ENCODE measurements at places on chromosomes 11 and 22.
A peak's percentile ranks its signal among the peaks of the same experiment; 100 is the strongest.

GRCh38 chr22:48981371-48982061, 846.2 kb downstream of the BRD1 start:
- no peak for DNase-seq

DNA sequence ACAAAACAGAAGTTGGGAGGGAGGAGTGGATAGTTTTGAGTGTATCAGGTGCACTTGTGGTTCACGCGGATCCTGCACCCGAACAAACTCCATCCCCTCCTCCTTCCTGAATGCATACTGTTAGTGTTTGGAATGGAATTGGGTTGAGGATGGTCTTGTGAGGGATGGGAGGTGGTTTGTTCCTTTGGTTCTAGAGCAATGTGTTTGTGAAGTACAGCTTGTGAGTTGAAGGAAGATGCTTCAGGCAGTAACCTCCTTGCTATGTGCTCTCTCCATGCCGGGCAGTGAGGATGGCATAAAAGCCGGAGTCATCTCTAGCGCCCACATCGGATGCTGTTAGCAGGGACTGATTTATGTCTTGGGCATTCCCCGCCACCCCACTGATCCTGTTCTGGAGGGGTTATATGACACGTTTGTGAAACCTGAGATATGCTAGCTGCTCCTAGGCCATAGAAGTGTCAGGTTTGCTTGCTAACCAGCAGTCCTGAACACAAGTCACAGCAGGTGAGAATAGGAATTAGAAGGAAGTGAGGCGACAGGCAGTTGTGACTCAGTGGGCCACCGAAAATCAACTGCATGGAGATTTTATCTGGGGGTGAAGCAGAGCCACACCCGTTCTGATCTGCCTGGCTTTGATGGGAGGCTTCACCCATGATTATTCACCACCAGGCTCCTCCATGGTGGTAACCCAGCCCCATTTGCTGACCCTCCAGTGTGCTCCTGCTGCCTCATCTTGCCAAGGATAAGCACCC, 2.2 kb downstream of the BCR start:
- DNase-seq = peak; percentile 20

DNA sequence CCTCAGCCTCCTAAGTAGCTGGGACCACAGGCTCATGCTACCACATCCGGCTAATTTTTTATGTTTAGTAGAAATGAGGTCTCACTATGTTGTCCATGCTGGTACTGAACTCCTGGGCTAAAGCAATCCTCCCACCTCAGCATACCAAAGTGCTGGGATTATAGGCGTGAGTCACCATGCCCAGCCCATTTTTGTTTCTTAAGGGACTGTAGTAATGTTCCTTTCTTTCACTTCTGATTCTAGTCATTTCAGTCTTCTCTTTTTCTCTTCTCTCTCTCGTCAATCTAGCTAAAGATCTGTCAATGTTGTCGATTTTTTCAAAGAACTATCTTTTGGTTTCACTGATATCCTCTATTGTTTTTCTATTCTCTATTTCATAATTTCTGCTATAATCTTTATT, 111.0 kb upstream of the APOA1 start:
- no peak for DNase-seq

DNA sequence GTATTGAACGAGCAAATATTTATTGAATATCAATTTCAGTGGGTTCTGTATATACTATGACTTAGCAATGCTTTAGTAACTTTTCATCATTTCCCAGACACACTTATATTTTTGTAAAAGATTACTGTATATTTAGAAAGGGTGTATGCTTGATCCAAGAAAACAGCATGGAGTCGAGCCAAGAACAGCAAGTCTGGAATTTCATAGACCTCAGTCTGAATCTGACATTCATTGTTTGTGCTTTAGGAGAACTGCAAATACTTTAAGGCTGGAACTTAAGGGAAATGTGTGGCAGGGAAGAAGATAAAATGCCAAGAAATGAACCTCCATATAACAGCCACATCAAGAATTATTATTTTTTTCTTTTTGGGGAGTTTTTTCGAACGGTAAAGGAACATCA, 1156.8 kb downstream of the LRRC4C start:
- no peak for DNase-seq

DNA sequence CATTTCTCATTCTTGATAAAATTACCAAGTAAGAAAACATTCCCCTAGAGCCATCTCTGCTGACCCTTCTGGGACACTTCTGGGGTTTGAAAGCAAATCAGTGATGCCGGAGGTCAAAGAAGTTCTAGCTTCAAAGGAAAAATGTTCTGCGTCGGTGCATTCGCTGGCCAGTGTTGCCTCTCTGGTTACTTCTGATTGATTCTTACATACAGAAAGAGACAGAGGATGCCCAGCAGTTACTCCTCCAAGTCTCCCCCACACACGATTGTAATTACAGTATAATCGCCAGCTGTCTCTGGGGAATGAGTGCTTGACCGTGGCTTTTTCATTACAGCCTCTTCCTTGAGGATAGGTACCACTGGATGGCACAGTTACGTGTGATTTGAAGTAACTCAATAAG, 150.9 kb downstream of the SNX19 start:
- no peak for DNase-seq

DNA sequence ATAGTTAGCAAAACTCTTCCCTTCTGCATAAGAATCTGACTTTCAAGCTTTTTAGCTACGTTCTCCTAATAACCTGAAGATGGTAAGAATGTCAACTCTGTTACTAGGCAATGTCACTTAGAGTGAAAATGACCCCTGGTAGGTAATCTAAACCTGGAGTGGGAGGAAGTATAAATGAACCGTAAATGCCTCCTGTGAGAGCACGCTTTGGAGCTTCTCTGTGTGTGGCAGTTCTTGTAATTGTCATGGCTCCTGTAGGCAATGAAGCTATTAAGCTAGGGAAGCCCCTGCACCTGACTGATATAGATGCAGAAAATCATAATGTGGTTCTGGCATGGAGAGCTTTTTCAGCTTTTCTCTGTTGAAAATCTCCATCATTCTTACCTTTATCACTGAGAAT, 29.4 kb downstream of the CALCA start:
- no peak for DNase-seq

GRCh38 chr22:26801449-26801848, 144.1 kb downstream of the MIAT start:
- DNase-seq = no peak

DNA sequence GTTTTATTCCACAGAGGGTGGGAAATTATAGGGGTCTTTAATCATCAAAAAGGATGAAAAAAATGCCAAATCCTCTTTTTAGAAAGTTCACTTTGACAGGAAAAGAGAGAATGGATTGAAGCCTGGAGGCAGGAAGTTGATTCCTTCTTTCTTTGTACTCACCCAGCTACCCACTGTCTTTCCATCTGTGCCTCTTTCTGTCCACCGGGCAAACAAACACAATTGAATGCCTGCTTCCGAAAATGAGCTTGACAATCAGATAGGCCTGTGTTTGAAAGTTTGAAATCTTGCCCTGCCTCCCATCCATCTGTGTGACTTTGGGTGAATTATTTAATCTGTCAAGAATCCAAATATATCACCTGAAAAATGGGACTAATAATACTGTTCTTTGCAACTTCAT, 81.1 kb downstream of the SCN3B start:
- no peak for DNase-seq

DNA sequence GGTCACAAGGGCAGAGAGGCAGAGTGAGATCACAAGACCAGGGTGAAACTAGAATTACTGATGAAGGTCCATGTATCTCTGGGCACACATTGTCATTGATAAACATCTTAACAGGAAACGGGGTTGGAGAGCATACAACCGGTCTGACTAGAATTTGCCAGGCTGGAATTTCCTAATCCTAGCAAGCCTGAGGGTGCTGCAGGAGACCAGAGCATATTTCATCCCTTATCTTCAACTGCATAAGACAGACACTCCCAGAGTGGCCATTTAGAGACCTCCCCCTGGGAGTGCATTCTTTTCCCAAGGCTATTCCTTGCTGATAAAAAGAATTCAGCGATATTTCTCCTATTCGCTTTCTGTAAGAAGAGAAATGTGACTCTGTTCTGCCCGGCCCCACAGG, 84.6 kb upstream of the IZUMO1R start:
- DNase-seq = no peak

DNA sequence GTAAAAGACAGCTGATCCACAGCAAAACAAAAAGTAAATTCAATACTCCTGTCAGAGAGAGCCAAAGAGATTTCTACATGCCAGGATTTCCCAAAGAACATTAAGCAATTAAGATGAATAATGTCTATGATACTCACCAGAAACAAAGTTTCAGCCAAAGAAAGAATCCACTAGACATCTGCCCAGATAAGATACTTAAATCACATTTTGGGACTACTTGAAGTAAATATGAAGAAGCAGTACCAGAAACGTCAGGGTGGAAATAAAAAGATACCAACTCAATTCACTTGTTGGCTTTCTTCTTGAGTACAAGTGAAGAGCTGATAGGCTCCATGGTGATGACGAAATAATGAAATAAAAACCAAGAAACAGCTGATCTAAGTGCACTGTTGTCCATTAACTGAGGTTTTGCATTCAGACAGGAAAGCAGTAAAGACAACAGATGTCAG, 31.6 kb upstream of the ARHGAP32 start:
- DNase-seq = no peak

DNA sequence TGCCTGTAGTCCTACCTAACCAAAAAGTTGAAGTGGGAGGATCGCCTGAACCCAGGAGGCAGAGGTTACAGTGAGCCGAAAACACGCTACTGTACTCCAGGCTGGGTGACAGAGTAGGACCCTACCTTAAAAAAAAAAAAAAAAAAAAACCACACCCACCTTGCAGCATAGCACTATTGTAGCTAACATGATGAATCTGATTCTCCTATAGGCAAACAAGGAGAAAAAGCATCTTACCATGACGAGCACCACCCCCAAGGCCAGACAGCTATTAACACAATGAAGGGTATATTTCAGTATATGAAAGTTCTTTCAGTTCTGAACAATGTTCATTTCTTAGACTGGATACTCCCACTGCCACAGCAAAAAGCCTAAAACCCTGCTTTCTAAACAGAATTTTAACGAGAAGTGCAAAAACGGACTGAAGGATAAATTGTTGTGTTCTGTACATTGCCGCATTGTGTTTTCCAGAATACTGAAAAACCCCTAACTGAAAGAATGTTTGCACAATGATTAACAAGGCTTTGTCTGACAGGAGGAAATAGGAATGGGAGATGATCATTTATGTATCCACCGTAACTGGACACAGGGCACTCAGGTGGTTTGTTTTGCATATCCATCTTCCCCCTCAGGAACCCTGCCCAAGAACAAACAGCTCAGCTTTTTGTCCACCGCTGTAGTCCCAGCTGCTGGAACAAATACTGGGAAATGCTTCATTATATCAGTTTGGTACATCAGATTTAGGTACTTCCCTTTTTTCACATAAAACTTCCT, 8.9 kb downstream of the PISD start:
- DNase-seq = no peak

DNA sequence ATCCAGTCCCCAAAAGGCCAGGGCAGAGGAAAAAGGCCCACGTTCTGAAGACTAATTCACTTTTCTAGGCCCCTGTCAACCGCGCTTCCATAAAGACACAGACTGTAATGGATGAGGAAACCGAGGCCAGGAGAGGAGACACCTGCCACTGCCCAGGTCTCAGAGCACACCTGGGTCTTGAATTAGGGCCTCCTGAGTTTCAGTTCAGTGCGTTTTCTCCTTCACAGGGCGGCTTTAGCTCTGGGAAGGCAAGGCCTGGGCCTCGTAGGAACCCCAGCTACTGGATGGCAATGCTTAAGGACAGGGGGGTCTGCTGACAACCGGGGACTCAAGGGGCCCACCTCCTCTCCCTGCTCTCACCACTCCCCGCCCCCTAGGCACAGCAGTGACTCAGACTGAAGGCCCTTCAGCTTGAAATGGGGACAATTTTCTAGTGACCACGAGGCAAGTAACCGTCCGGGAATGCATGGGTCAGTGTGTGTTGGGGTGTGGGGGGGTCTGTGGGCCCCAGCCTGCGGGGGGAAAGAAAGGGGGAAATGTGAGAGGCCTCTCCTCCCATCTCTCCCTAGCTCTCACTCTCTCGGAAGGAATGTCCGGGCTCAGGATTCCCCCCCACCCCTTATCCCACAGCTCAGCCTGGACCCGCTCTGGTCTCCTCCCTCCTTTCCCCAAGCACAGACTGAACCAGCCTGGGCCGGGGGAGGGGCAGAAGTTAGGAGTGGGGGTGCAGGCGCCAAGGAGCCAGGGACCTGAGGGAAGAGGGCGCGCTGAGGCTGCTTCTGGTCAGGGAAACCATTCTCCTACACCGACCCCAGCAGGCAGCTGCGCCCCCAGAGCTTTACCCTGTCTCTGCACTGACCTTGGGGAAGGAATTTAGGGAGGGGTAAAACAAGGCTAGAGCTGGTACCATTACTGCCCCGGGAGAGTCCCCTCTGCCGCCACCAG, 17.2 kb downstream of the CREB3L1 start:
- no peak for DNase-seq

DNA sequence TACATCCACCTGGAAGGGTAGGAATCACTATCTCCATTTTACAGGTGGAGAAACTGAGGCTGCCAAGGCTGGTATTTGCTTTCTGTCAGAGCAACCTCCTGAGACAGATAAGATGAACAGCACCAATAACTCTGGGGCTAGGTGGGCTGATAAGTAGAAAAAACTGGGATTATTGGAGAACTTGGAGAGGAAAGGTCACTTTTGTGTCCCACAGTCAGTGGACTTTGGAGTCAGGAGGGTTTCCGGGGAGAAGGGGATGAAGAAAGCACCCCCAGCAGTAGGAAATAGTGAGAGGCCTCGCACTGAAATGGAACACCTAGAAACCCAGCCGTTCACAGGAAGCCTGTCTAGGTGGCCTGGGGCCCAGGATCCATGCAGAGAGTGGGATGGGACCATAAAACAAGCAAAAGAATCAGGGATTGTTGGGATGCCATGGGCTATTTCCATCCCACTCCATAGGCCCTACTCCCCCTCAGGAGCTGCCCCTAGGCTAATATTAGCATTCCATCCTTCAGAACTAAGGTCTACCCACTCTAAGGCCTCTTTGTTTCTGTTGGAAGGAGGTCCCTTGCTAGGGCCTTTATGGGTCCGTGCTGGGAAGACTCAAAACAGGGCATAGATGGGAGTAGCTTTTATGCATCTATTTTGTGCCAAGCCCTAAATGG, 31.0 kb upstream of the FCHSD2 start:
- no peak for DNase-seq

DNA sequence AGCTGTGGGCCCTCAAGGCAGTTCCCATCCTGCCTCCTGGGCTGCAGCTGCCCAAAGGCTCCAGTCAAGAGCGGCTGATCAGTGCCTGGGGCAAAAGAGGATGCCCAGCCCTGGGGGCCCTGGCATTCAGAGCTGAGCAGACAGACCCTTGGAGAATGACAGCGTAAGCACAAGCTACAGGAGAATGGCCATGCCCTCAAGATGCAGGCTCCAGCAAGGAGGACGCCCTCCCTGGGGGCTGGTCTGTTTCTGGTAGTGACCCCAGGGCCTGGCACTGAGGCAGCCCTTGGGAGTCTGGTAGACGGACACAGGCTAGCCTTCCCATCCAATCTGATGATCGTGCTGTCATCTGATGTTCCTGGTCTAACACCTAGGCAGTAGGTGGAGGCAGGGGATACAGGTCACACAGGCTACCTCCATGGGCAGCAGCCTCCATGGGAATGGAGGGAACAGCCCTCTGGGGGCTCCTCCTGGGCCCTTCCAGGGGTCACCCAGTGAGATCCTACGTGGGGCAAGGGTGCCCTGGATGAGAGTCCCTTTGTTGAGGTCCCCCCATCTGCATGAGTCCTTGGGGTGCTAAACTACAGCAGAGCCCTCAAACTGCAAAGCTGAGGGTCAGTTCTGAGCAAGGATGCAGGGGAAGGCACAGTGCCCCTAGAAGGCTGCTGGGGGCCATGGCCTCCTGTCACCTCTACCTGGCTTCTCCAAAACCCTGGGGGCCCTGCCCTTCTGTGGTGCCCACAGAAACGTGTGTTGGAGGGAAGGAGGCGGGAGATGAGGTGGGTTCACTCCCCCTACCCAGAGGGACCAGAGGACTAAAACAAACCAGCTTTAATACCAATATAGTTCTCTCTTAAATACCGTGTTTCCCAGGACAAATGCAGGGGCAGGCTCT, 10.2 kb upstream of the SF1 start:
- DNase-seq = no peak
